Upper lobe of right lung (tissue), 1 donor: ENCODE measurements at places on chromosomes 7 and 10.
A peak's percentile ranks its signal among the peaks of the same experiment; 100 is the strongest.

GRCh38 chr10:31070025-31070424 is 38.4 kb upstream of the ZNF438 start:
- no peak overlapping the region for H3K4me3 ChIP-seq
- H3K36me3 ChIP-seq: no peaks in the 10 kb centered on the region
- H3K27ac ChIP-seq: no peak overlapping the region
- DNase-seq: no peak

DNA sequence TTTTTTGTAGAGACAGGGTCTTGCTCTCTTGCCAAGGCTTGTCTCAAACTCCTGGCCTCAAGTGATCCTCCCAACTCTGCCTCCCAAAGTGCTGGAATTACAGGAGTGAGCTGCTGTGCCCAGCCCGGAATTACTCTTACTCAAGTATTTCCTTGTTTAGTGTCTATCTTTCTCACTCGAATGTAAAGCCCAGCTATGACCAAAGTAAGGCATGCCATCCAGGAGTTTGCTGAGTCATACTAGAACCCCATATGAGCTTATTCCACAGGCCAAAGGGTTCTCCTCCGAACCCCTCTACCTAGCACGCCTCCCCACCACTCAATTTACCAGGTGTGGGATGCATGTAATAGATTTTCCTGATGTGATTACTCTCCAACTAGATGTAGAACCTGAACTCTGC is 166.6 kb upstream of the AUTS2 start:
- H3K27ac ChIP-seq: no peak overlapping the region
- DNase-seq: no peak
- peaks cover 10% of the 10 kb centered on the region for H3K4me1 ChIP-seq

DNA sequence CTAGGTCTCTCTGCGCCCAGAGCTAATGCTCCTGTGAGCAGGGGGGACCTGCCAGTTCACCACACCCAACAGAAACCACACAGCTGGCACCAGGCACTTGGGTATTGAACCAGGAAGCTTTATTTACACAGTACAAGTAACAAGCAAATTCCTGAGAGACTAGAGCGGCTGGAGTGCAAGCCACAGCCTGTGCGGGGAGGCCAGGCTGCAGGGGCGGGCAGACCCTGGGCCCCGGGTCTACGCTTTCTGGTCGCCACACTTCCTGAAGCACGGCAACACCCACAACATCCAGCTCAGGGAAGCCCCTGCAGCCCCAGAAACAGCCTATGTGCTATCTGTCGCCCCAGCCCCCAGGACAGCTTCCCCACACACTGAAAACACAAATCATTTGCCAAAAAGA is 125.0 kb downstream of the FAM53B start:
- no peaks in the 10 kb centered on the region for H3K27me3 ChIP-seq
- peaks cover 9% of the 10 kb centered on the region for H3K36me3 ChIP-seq
- H3K4me3 ChIP-seq: no peak overlapping the region
- DNase-seq: no peak
- peaks cover 12% of the 10 kb centered on the region for H3K4me1 ChIP-seq
- peak overlapping the region; percentile 55 for H3K27ac ChIP-seq

GRCh38 chr10:75436896-75437295 is 5.5 kb downstream of the LRMDA start:
- no peaks in the 10 kb centered on the region for H3K27me3 ChIP-seq
- H3K27ac ChIP-seq: no peak overlapping the region
- peaks cover 14% of the 10 kb centered on the region for H3K4me1 ChIP-seq
- DNase-seq: no peak

DNA sequence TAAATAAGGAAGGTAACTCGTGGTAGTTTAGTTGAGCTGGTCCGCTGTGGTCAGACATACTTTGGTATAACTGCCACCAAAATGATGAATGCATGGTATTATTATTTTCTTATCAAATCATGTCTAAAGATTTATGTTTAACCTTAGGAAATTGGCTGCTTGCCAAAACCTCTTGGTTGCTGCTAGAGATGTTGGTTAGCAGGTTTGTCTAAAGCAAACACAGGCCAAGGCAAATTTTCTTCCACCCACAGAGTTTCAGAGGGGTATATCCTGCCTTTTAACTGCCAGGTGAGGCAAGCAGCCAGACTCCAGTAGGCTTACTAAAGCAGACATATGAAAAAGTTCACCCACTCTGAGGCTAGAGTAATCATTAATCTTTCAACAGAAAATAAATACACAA is 101.4 kb downstream of the SEMA3E start:
- no peak overlapping the region for H3K4me3 ChIP-seq
- no peak for DNase-seq
- H3K36me3 ChIP-seq: no peaks in the 10 kb centered on the region
- no peaks in the 10 kb centered on the region for H3K4me1 ChIP-seq
- no peak overlapping the region for H3K27ac ChIP-seq
